ENCODE measurements at places on chromosomes 4 and X. TPM values are rescaled to one million over a fixed set of nuclear protein-coding genes. Genes with fewer than 3 reads are reported as not detected.

SLC2A9 gene
- total RNA-seq: 5.6 TPM

ZBTB33 gene
- total RNA-seq: 9.1 TPM

SUPT20HL1 gene
- not detected for total RNA-seq

SPON2 gene
- total RNA-seq: 72.9 TPM

SSX2 gene
- not detected for total RNA-seq

NLGN3 gene
- 1.2 TPM for total RNA-seq

KLB gene
- under 0.01 TPM for total RNA-seq

INTU gene
- total RNA-seq: 8.7 TPM

SYNPO2 gene
- total RNA-seq: 2,073 TPM

DNA sequence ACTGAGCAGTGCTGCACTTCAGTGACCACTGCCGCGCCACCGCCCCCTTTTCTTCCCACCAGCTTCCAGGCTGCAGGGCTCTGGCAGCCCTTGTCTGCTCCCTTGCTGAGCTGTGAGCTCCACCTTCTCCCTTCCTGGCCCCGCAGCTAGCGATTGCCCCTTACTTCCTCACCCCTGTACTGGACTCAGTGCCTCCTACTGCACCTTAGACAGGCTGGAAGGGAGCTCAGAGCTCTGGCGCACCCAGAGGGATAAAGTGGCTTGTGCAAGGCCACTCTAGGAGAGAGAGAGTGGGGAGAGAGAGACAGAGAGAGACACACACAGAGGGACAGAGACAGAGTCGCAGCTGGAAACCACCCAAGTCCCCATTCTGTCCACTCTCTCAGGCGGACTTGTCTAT is 6.0 kb downstream of the RASL11B start:
- no peaks in the 10 kb centered on the region for H3K36me3 ChIP-seq
- no peak overlapping the region for H3K27ac ChIP-seq
- H3K27me3 ChIP-seq: no peaks in the 10 kb centered on the region
- no peak overlapping the region for H3K4me3 ChIP-seq

DNA sequence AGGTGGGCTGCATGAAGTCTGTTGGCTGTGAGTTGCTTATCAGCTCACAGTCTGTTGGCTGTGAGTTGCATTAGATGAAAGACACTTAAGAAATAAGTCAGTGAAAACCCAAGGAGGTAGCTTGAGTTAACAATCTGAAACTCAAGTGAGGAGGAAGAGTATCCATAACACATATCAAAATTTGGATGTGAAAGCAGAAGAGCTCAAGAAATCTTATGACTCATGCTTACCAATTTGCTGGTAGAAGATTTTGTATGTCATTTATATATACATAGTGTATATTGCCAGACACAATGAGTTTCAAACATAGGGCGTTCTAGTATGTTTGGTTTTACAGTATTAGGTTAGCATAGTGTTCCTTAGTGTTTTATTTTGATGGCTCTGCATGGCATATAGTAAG is 107.4 kb downstream of the DDIT4L start:
- H3K4me1 ChIP-seq: no peaks in the 10 kb centered on the region
- H3K27me3 ChIP-seq: no peaks in the 10 kb centered on the region
- H3K4me3 ChIP-seq: no peak overlapping the region
- DNase-seq: no peak

DNA sequence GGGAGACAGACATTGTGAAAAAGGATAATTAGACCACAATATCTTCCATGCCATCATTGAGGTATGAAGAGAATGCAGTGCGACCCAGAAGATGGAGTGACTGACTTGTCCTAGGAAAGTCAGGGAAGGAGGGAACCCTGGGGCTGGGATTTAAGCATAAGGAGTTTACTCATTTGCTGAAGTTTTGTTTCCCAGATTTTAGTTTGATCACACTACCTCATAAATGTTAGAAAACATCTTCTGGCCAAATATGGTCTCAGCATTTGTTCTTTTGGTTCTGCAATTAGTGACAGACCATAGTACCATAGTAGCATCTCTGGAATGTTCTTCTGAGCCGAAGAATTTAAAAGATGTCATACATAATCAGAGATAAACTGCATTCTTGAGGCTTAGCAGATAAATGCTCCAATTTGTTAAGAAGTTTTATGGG is 96.5 kb upstream of the PGRMC2 start:
- H3K27ac ChIP-seq: peak overlapping the region; percentile 86
- no peaks in the 10 kb centered on the region for H3K36me3 ChIP-seq
- H3K27me3 ChIP-seq: no peaks in the 10 kb centered on the region
- peaks cover 56% of the 10 kb centered on the region for H3K4me1 ChIP-seq
- H3K4me3 ChIP-seq: no peak overlapping the region

DNA sequence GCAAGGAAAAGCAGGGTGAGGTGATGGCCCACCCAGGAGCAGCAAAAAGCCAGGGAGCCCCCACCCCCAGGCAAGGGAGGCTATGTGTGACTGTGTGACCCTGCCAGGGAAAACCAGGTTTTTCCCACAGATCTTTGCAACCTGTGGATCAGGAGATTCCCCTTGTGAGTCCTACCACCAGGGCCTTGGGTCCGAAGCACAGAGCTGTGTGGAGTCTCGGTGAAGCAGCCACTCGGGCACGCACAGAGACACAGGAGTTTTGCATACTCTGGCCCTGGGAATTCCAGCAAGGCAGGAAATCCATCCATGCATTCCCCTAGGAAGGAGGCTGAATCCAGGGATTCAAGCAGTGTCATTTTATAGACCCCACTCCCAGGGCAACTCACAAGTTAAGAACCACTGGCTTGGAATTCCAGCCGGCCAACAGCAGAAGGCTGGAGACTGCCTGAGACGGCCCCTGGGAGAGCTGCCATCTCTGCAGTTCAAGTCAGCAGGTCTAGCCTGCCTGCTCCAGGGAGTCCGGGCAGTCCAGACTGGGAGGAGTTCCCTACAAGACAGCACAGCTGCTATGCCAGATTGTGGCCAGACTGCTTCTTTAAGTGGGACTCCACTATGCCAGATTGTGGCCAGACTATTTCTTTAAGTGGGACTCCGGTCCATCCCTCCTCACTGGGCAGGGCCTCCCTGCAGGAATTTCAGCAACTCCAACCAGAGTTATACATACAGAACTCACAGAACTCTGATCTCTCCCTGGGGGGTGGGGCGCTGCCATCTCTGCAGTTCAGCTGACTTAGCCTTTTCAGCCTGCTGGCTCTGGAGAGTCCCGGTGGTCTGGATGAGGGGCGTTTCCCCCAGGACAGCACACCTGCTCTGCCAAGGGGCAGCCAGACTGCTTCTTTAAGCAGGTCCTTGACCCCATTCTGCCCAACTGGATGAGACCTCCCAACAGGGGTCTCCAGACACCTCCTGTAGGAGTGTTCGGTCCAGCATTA is 85.1 kb upstream of the ADAD1 start:
- H3K27me3 ChIP-seq: no peaks in the 10 kb centered on the region
- no peak overlapping the region for H3K27ac ChIP-seq
- DNase-seq: no peak

DNA sequence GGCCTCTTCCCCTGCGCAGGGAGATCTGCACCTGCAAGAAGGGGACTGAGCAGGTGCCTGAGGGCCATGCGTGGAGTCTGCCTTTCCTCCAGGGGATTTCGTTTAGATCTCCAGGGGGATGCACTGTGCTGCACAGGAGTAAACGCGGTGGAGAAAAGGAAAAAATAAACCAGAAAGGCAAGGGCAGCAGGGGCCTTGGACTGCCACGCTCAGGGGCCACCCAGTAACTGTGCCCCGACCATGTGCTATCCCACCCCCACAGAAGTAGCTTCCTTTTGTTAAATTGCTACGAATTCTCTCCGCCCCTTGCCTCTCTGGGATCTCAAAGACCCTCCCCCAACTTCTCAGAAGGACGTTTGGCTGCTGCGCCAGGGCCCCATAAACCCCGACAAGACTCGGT is 17.2 kb upstream of the HMX1 start:
- H3K4me3 ChIP-seq: no peak overlapping the region
- no peaks in the 10 kb centered on the region for H3K36me3 ChIP-seq
- peaks cover 26% of the 10 kb centered on the region for H3K4me1 ChIP-seq
- DNase-seq: no peak
- peaks cover 26% of the 10 kb centered on the region for H3K27me3 ChIP-seq
- no peak overlapping the region for H3K27ac ChIP-seq

GRCh38 chr4:168900080-168900479 is 110.0 kb downstream of the CBR4 start:
- H3K4me3 ChIP-seq: no peak overlapping the region
- peaks cover 4% of the 10 kb centered on the region for H3K4me1 ChIP-seq
- peak overlapping the region; percentile 48 for H3K27ac ChIP-seq
- DNase-seq: no peak
- H3K27me3 ChIP-seq: no peaks in the 10 kb centered on the region

GRCh38 chrX:37320541-37321203 is 28.5 kb upstream of the PRRG1 start:
- no peak overlapping the region for H3K4me3 ChIP-seq
- no peaks in the 10 kb centered on the region for H3K4me1 ChIP-seq
- H3K36me3 ChIP-seq: no peaks in the 10 kb centered on the region
- no peak overlapping the region for H3K27ac ChIP-seq

DNA sequence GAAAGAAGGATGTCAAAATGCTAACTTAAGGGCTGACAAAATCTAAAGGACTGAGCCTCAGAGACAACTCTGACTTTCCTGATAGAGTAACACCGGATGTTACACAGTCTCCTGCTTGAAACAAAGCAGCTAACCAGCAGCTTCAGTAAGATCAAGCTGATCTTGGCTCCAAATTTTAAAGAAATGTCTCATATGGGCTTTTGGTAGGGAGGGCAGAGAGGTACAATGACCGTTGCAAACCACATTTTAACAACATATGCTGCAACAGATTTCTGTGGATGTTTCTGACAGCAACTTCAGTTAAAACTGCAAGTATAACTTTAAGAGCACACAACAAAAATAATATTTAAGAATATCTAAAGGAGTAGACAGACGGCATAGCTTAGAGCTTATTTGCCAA is 9.1 kb downstream of the RPGR start:
- H3K4me3 ChIP-seq: no peak overlapping the region
- no peak for DNase-seq
- H3K4me1 ChIP-seq: no peaks in the 10 kb centered on the region
- peaks cover 18% of the 10 kb centered on the region for H3K36me3 ChIP-seq

GRCh38 chr4:47579235-47579634 is 94.2 kb downstream of the ATP10D start:
- no peak for DNase-seq
- H3K4me1 ChIP-seq: peaks cover 8% of the 10 kb centered on the region
- peaks cover 95% of the 10 kb centered on the region for H3K36me3 ChIP-seq
- H3K27me3 ChIP-seq: no peaks in the 10 kb centered on the region
- H3K4me3 ChIP-seq: no peak overlapping the region
- H3K27ac ChIP-seq: peak overlapping the region; percentile 68

- DNase-seq: no peak
- H3K36me3 ChIP-seq: no peaks in the 10 kb centered on the region
- H3K27ac ChIP-seq: no peak overlapping the region
Observed at GRCh38 chrX:78958419-78959116, 13.4 kb downstream of the P2RY10 start.

GRCh38 chr4:15418956-15419355 is 8.9 kb upstream of the C1QTNF7 start:
- no peak overlapping the region for H3K4me3 ChIP-seq
- H3K36me3 ChIP-seq: no peaks in the 10 kb centered on the region
- no peak for DNase-seq
- H3K4me1 ChIP-seq: peaks cover 59% of the 10 kb centered on the region
- peak overlapping the region; percentile 70 for H3K27ac ChIP-seq

GRCh38 chrX:110015915-110016314 is 13.0 kb downstream of the TMEM164 start:
- no peak for DNase-seq
- no peak overlapping the region for H3K4me3 ChIP-seq
- peaks cover 3% of the 10 kb centered on the region for H3K4me1 ChIP-seq
- H3K27ac ChIP-seq: no peak overlapping the region

DNA sequence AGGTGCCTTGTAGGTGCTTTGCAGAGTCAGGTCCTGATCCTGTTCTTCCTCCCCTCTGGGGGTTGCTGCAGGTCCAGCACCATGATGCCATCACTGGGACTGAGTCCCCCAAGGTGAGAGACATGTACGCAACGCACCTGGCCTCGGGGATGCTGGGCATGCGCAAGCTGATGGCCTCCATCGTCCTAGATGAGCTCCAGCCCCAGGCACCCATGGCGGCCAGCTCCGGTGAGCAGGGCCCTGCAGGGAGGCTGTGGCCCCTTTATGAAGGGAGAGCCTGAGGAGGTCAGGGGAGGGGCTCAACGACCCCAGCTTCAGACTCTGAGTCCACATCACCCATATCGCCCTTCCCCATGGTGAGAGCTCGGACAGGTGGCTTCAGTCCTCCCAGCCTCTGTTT is 23.1 kb downstream of the MAN2B2 start:
- H3K4me3 ChIP-seq: no peak overlapping the region
- H3K36me3 ChIP-seq: peaks cover 93% of the 10 kb centered on the region
- no peaks in the 10 kb centered on the region for H3K4me1 ChIP-seq
- H3K27me3 ChIP-seq: no peaks in the 10 kb centered on the region
- no peak for DNase-seq

- no peak overlapping the region for H3K27ac ChIP-seq
- no peak overlapping the region for H3K4me3 ChIP-seq
- DNase-seq: no peak
- no peaks in the 10 kb centered on the region for H3K36me3 ChIP-seq
- no peaks in the 10 kb centered on the region for H3K27me3 ChIP-seq
Observed at GRCh38 chrX:3504916-3505315, 158.5 kb upstream of the MXRA5 start.

DNA sequence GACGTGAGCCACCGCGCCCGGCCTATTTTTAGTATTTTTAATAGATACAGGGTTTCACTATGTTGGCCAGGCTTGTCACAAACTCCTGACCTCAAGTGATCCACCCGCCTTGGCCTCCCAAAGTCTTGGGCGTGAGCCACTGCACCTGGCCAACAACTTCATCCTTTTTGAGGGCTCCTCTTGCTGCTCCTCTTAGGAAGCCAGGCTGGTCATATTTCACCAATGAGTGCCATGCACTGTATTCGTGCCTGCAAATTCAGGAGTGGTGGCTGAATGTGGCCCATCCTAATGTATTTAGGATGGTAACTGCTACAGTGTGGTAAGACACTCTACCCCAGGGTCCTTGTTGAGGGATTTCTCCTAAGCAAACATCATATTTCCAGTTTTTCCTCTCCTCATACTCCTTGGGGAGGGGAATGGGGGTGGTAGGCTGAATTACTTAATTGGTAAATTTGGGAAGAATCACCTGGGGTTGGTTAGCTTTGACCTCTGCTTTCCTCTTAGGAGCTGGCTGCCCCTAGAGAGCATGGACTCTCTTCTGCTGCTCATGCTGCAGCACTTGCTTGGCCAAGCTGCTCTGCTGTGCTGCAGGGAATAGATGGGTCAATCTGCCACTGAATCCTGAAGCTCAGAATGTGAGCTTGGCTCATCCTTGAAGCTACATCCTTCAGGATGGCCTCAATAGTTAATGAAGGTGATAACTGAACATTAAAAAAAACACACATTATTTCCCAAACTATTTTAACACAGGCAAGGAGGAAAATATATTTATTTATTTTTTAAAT is 167.4 kb downstream of the HS3ST1 start:
- no peaks in the 10 kb centered on the region for H3K36me3 ChIP-seq
- no peaks in the 10 kb centered on the region for H3K4me1 ChIP-seq
- no peak overlapping the region for H3K27ac ChIP-seq
- no peaks in the 10 kb centered on the region for H3K27me3 ChIP-seq
- H3K4me3 ChIP-seq: no peak overlapping the region

DNA sequence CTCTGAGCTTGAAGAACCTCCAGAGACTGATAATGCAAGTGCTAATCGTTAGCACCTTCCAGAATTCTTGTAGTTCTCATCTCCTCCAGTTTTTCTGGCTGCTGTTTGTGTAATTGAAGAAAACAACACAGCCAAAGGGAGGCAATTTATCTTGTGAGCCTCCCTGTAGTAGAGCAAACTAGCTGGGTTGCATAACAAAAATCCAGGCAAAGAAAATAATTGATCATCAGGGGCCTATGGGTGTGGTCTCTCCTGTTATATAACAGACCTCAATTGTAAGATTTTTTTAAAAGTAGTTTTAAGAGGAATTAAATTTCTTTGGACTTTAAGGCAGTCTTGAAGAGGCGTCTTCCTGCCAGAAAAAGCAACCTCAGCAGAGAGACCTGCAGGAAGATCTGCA is 817.0 kb downstream of the CENPC start:
- H3K36me3 ChIP-seq: no peaks in the 10 kb centered on the region
- no peak for DNase-seq
- no peaks in the 10 kb centered on the region for H3K27me3 ChIP-seq
- H3K27ac ChIP-seq: no peak overlapping the region

All from esophagus muscularis mucosa (tissue), 4 donors.